T-helper 22 cell (primary cell): ENCODE measurements at places on chromosomes 5 and 9.

- DNase-seq: no peak
Observed at GRCh38 chr9:28320616-28321015, 747.3 kb upstream of the C9orf72 start.

DNA sequence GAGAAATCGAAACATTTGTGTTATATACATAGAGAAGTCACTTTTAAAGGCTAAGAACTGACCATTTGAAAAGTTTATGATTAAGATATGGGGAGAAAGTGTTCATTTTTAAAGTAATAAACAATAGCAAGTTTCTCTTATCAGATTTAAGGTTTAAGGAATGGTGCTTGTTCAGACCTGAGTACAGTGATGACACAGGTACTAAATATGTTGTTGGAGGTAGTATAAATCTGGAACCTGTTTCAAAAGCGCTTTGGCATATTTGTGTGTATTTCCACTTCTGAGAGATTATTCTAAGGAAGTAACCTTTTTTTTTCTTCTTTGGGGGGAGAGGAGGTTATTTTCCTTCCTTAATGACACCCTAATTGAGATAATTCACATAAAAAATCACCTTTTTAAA lies 18.4 kb downstream of the CDC42SE2 start:
- DNase-seq: no peak

GRCh38 chr5:15577132-15577531 lies 77.2 kb downstream of the FBXL7 start:
- DNase-seq: no peak

- no peak for DNase-seq
Observed at GRCh38 chr9:116608064-116608463, 79.0 kb upstream of the TRIM32 start.

GRCh38 chr5:78726571-78726970 lies 78.0 kb upstream of the LHFPL2 start:
- no peak for DNase-seq

DNA sequence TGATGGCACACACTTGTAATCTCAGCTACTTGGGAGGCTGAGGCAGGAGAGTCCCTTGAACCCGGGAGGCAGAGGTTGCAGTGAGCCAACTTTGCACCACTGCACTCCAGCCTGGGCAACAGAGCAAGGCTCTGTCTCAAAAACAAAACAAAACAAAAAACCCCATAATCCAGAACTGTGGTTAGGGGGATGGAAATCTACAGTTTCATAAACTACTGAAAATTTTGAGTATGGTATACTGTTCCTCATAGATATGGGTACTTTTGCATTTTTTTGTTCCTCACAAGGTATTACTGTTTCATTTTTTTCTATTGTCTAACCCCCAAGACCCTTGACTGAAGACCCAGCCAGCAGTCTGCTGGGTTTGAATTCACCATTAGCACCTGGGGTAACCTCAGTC lies 52.2 kb upstream of the MAP3K1 start:
- DNase-seq: no peak

GRCh38 chr5:10254686-10255085 lies 4.6 kb downstream of the CCT5 start:
- no peak for DNase-seq

- no peak for DNase-seq
Observed at GRCh38 chr5:171308453-171309275, at the start of gene TLX3. TSS of gene TLX3 (plus strand) at chr5:171309248. CDS start at chr5:171309366, 118 bp downstream.

DNA sequence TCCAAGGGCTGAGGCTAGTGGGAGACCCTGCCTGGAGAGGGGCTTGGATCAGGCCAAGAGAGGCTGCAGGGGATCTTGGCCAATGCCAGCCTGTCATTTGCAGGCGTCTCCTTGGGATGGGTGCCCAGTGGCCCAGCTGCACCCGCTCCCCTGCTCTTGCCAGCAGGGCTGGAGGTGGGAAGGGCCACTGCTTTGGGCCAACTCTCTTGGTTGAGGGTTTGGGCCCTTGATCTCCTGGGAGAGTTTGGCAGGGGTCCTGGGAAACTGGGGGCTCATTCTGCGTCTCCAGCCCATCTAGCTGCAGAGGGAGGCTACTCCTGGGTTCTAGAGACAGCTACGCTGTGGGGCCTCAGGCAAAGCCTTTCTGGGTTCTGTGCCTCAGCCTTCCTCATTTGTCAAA lies 10.5 kb downstream of the PSD2 start:
- no peak for DNase-seq

- no peak for DNase-seq
Observed at GRCh38 chr9:90815183-90815943, 13.7 kb downstream of the SYK start.

GRCh38 chr5:132269635-132270334 lies 12.3 kb downstream of the PDLIM4 start:
- DNase-seq: no peak

DNA sequence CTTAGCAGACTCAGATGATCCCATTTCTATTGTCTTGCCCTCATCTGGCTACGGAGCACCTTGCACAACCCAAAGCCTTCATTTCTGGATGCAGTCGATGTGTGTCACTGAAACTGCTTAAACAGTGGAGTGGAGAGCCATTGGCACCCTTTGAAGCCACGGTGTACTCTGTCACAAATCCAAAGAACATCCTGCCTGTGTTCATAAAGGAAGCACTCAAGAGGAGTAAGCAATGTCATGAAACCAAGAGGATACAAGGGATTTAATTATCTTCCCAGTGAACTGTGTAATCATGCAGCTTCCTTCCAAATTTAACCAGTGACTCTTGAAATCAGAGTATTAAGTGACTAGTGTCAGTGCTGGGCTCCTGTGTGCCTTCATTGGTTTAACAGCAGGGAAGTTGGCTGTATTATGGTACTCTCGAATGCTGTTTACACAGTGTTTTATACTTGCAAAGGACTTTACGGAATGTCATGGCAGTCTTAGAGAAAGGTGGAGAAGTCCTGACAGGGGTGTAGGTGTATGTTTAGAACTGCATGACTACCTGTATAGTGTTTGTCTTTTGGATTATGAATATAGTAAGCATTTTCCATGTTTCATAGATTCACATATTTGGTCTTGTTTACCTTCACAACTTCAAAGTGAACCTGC lies 41.9 kb downstream of the CD180 start:
- DNase-seq: no peak

GRCh38 chr9:15873573-15874177 lies 320.8 kb downstream of the CCDC171 start:
- no peak for DNase-seq

DNA sequence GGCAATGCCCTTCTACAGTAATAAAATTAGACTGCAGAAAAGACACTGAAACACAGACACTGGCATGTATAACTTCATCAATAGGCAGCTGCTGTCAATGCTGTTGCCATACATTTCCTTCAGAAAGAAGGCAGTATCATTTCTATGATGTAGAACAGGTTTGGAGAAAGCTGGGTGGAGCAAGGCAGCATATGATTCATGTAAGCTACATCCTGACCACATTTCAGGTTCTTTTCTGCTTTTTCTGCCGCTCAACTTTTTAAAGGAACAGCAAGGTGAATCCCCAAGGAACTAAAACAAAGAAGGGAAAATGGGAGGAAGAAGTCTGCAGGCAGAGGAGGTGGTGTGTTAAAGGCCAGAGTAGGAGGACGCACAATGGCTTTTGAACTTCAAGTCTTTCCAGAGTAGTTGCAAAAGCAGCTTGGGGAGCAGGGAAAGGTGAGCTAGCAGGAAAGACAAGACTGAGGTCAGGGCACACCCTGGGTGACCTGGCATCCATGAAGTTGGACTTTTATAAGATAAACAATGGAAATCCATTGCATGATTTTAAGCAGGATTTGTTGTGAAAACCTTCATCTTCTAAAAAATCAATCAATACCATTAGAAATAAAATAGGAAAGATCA lies 142.1 kb downstream of the MED10 start:
- no peak for DNase-seq

DNA sequence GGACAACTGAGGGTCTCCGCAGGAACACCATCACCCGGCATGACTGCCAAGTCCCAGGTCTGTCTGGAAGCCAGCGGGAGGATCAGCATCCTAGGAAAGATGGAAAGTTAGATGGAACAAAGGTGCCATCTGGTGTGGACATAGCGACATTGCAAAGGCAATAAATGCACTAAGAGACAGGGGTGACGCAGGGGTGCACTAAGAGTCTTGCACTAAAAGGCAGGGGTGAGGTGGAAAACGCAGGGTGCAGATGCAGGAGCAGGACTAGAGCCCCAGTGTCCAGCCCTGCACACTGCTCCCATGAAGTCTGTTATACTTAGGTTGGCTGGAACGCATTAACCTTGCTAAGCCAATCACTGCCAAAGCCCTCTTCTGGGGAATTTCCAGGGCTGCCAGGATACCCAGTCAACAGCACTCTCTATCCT lies 15.5 kb downstream of the ATOX1 start:
- no peak for DNase-seq

DNA sequence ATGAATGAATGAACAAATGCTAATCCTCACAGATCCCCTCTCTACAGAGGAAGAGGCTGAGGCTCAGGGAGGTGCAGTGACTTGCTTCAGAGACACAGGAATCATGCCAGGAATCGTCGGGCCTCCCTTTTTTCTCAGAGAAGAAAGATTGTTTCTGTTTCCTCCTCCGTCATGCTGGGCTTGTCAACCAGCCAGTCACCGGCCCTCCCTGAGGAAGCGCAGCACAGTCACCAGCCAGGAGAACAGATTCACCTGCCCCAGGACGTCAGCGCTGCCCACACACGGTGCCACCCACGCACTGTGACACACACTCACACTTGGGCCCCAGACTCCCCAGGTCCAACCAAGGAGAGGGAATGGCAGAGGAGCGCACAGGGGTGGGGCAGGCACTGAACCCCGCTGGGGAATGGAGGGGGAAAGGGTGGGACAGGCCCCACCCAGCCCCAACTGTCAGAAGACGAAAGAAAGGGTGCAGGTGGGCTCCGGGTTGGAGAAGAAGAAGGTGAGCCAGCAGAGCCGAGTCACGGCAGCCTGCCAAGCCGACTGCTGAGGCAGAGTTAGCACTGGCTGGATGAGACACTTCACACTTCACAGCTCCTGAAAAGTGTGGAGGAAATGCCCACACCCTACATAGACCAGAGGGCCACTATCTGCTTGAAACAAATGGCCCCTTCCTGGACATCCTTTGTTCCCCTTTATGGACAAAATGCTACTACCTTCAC lies 13.8 kb upstream of the ERGIC1 start:
- DNase-seq: no peak

DNA sequence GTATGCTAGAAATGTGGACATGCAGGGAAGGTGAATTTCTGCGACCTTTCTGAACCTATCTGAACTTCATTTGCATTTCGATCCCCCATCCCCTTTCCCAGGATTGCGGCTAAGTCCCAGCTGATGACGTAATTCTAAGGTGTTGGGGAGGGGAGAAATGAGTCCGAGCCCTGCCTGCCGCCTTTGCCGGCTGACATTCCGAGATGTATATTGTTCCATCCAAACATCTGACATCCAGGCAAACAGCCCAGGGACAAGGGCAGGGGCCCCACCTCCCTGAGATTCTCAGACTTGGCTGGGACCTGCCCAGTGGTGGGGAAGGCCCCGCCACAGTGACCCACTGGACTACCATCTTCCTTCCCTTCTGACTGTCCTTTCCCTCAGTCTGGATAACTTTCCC lies 494.6 kb downstream of the ENC1 start:
- DNase-seq: no peak

DNA sequence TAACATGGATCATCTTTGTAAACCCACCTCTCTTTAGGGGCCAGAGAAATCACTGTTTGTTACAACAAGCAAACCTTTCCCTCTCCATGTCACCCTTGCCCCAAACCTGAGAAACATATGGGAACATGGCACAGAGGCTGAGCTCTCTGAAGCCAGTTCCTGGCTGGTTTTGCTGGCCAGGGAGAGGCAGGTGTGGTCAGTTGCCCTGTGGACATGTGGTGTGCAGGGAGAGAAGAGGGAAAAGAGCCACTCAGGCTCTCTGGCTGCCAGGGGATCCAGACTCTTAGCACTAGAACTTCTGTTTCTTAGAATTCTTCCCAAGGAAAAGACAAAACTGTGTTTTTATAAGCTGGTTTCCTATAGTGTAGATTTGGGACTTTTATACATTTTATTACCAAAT lies 4.6 kb upstream of the CATSPER3 start:
- no peak for DNase-seq

GRCh38 chr5:158283397-158283796 lies 424.5 kb upstream of the CLINT1 start:
- no peak for DNase-seq

DNA sequence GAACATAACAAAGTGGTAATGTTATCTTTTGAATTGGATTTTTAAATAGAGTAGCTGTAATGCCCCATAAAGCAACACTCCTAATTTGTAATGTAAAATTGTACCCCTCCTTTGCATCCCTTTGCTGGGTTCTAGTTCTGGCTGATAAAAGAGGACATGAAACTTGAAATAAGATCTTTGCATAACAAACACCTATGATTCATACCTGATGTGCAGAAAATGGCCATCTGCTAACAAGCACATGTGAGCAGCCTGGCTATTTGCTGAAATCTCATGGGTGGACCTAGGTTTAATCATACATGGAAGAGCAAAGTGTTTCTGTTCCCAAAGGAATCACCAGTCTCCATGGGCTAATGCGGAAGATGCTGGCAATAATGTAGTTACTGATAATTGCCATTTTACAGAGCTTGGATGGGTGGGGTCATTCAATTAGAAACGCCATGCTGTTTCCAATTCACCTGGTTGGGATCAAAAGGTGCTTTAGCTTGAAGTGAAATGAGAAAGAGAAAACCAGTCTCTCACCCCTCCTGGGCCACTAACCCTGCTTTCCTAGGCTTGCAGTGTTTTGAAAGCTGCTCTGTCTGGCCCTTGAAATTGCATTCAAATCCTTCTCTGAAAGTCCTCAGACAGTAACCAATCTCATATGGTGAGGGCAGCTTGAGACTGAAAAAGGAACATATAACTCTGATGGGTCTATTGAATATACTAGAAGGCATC lies 585.1 kb downstream of the TLE4 start:
- no peak for DNase-seq

DNA sequence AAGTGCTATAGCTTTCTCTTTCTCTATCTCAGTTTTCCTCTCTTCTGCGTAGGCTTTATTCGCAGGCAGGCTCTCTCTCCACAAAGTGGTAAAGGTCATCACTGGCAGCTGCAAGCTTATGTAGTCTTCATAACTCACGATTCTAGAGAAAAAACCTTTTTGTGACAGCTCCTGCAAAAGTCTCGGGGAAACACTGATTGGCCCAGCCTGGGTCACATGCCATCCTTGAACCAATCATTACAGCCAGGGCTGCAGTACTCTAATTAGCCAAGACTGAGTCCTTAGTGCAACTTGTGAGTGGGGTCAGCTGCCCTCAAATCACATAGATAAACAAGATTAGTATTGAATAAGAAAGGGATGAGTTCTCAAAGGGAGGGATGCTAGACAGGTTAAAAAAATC lies 18.3 kb upstream of the FRMPD1 start:
- no peak for DNase-seq

GRCh38 chr9:3526997-3527940 lies 1.5 kb upstream of the RFX3 start:
- DNase-seq: no peak
